ENCODE measurements at places on chromosomes 3 and 15.

DNA sequence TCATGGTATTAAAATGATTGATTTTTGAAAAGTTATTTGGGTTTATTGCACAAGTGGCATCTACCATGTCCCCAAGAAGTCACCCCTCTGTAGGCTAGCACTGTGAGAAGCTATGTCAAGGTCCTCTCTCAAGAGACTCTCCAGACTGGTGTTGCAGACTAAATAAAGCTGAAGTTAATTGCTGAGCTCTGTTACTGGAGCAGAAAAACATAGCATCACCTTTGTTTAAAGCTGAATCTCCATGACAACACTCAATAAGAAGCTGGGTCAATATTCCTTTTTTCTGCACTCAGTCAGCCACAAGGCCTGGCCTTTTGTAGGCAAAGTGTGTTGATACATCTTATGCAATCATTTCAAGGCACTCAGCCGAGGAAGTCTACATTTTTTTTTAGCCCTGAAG is 806.6 kb upstream of the LMCD1 start:
- DNase-seq, result no peak

GRCh38 chr3:196311-197148 is at the start of gene CHL1:
TSS of gene CHL1 (plus strand) at chr3:196763. CDS start at chr3:319777, 123,014 bp downstream.
- peak; percentile 57 for DNase-seq

GRCh38 chr3:125058959-125059358 is 3.2 kb upstream of the HEG1 start:
- no peak for DNase-seq

GRCh38 chr3:64244011-64244942 is 19.0 kb upstream of the PRICKLE2 start:
- DNase-seq, result peak; percentile 29

DNA sequence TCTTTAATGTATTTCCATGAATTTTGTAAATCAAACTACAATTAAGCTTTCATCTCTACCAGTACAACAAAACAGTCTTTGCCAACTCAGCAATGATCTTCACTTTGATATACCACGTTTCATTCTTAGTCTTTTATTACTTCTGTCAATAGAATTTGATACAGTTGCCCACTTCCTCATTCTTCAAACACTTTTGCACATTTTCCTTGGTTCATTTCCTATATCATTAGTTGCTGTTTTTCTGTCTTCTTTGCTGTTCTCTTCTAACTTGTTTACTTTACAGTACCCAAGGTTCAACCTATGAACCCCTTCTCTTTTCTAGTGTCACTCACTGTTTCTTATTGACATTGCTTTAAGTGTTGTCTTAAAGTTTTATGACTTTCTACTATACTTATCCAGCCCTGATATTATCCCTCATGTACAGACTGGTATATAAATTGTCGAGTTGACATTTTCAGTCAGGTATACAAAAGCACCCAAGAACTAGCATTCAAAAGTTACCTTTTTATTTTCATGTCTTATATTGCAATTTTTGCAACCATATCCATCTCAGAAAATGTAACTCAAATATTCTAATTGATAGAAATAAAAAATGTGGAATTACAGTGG is 903.1 kb downstream of the NSUN3 start:
- DNase-seq, result no peak

GRCh38 chr15:90883976-90884718 is at the start of gene FES:
TSS of gene FES (plus strand) at chr15:90884504. CDS start at chr15:90885046, 542 bp downstream.
- DNase-seq, result peak; percentile 78

DNA sequence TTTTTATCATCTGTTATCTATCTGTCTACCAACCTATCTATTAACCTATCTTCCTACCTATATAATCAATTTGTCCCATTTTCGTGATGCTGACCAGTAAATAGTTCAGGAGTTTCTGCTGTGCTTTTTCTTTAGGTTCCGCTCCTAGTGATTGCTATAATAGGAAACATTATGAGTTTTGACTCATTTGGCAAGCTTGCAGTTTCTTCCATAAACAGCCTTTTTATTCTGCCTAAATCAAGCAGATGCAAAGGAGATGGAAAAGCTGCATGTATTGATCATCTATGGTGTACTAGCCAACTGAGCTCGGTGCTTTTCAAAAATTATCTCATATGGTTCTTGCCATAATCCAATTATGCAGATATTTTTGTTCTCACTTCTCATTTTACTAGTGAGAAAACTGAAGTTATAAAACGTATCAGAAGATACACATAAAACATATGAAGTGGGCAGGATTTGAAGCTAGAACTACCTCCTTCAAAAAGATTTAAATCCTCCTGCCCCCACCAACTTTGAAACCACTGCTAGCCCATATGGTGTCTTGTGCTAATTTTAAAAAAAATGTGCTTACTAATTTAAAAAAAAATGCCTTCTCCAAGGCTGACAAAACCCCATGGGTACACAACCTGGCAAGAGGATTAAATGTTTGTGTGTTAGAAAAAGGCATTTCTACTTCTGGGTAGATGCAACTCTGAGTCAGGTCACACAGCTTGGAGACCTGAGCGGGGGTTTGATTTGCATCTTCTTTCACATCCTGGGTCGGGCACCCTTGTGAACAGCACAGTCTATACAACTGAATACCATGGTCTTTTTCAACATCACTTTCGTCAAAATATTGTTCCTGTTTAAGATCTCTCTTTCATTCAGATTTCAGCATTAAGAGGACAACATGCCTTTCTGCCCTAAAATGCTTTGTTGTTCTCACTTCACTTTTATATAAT is 267.0 kb downstream of the CHL1 start:
- no peak for DNase-seq

DNA sequence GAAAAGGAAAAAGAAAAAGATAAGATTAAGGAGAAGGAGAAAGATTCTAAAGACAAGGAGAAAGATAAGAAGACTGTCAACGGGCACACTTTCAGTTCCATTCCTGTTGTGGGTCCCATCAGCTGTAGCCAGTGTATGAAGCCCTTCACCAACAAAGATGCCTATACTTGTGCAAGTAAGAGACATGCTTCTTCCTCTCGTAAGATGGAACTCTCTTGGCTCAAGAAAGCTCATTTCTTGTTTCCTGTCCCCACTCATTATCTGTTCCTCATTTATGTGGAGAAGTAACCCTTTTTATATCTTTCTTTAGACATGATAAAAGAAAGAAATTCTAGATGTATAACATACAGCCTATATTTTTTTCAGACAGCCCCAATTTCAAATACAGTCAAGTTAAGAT is 101.4 kb downstream of the KLHL25 start:
- DNase-seq, result no peak

DNA sequence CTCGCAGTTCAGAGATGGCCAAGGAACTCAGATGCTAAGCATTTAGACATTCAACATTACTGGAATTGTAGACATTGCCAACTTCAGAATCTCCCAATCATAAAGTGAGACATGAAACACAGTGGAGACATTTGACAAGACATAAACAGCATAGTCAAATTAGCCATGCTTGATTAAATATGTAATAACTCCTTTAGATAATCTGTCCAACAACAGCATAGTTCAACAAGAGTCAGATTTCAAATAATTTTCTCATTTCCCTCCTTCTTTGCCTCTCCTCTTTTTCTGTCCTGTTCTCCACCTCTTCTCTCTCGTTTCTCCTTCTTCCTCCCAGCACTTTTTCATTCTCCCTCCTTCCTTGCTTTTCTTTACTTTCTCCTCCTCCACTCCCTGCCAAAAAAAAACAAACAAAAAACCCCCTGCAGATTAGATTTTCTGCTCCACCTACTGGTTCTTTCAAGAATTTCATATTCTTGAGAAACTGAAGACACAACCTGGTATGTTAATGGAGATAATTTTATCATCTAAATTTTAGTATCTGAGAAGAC is 20.2 kb downstream of the CPOX start:
- peak; percentile 44 for DNase-seq

GRCh38 chr3:138284957-138285477 is 44.6 kb downstream of the NME9 start:
- no peak for DNase-seq

DNA sequence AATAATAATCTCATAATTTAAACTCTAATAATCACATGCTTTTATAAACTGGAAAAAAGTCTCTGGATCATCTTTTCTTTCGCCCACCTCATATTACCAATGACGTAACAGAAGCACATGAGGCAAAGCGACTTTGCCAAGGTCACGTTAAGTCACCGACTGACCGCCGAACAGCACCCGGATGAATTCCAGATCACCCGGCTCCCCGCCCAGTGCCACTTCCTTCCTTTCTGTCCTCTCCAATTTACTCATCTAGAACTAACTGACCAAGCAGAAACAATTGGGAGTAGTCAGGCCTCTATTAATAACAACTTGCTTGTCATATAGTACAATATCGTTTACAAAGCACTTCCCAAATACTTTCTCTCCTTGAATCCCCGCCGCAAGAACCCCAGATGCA is 21.1 kb downstream of the FGF12 start:
- DNase-seq, result no peak

- peak; percentile 26 for DNase-seq
Measured at GRCh38 chr3:157794771-157795170, 291.6 kb upstream of the VEPH1 start.

DNA sequence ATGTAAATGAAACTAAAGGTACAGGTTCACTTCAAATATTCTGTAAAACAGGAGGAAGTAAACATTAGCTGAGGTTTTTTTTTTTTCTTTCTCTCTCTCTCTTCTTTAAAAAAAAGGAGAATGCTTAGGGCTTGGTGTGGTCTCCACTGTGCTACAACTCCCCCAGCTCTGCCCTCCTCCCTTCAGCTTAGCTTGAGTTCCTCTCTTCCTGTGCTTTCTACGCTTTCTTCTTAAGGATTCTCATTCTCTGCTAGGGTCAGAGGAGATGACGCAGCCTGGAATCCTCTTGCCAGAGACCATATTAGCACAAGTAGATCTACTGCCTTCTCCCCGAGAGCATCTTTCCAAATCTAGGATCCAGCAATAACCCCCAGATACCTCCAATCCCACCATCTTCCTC is 69.1 kb upstream of the SNRK start:
- DNase-seq, result no peak

GRCh38 chr3:13475871-13476590 is 4.1 kb upstream of the HDAC11 start:
- DNase-seq, result no peak

- DNase-seq, result no peak
Measured at GRCh38 chr3:69660631-69661030, 78.6 kb upstream of the MITF start.

- DNase-seq, result no peak
Measured at GRCh38 chr15:38562278-38562677, 2.3 kb downstream of the RASGRP1 start.

DNA sequence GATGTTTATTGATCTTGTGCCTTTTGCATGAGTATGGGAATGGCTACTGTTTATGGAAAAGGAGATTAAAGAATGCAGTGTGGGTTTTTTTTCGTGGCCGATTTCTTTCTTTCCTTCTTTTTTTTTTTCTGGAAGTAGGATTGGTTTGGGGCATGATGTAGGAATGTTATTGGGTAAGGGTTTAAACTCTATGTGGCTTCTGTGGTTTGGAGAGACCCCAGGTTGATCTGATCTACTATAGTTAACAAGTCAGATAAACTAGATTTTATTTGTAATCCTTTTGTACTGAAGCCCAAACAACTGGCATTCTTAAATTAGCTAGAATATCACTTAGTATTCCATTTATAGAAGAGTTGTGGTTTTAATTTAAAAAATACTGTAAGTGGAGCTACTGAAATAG is 304.8 kb downstream of the LPP start:
- peak; percentile 78 for DNase-seq

- no peak for DNase-seq
Measured at GRCh38 chr3:88678747-88679146, 428.7 kb upstream of the EPHA3 start.

GRCh38 chr3:13492976-13493866 is 13.1 kb downstream of the HDAC11 start:
- no peak for DNase-seq

DNA sequence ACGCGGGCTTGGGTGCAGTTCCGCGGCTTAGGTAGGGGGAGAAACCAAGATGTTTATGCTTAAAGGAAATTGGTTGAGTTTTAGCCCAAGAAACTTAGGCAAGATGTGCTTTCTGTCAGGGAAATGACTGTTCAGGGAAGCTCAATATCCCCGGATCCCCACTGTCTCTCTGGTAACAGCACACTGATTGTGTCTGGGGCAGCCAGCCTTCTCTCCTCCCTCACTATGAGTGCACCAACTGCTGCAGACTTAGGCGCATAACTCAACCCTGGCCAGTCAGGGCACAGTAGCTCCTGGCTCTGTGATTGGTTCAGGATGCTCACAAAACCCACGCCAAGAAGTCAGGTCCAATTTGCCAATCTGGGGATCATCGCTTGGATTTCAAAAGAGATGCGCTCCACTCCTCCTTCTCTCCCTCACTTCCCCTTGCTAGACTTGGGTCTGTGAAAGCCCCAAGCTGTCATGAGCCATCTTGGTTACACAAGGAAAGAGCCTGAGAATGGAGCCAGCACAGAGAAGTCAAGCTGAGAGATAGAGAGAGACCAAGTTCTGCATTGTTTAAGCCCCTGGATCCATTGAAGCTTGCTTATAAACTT is 42.5 kb upstream of the CACNA2D3 start:
- DNase-seq, result no peak
